Left colon (tissue), 2 donors: ENCODE measurements at places on chromosomes 16 and 17.
A peak's percentile ranks its signal among the peaks of the same experiment; 100 is the strongest.

- no peak for DNase-seq
Observed at GRCh38 chr17:63579633-63580032, 21.1 kb upstream of the TACO1 start.

GRCh38 chr17:55347341-55347740, 74.3 kb downstream of the MMD start:
- no peak for DNase-seq

DNA sequence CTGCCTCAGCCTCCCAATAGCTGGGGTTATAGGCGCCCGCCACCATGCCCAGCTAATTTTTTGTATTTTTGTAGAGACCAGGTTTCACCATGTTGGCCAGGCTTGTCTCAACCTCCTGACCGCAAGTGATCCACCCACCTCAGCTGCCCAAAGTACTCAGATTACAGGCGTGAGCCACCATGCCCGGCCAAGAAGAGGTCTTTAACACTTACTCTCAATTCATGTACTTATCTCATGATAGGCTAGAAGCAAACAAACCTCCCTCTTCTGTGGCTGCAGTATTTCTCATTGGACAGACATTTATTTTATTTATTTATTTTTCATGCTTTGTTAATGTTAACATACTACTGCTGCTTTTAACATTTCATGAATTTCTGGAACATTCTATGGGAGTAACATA, 7.0 kb upstream of the NT5C start:
- no peak for DNase-seq

GRCh38 chr16:84117494-84117843, 727 bp upstream of the MBTPS1 start:
- DNase-seq, result no peak

GRCh38 chr16:84609563-84610177, 8.2 kb downstream of the COTL1 start:
- no peak for DNase-seq

DNA sequence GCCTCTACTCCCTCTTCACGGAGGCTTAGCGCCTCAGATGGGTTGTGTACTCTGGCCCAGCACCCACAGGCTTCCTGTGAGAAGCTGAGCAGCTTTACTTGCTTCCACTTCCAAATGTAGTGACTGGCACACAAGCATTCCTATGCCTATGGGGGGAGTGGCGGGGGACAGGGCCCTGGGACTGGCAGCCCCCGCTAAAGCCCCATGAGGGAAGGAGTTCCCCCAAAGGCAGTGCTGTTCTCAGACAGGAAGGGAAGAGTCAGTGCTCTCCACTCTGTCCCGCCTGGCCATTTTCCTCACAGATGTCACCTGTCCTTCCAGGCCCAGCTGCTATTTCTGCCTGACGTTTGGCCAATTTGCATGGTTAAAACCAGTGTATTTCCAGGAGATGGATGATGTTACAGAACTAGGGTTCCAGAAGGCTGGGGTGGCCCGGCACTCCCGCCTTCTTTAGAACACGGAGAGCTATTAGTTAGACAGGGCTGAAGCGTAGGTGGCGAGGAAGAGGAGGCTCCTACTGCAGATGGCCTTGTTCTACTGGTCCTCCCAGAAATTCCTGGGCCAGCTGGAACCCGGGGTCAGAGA, 83.9 kb upstream of the FBXO47 start:
- no peak for DNase-seq

- DNase-seq, result no peak
Observed at GRCh38 chr16:85777583-85778310, 21.6 kb downstream of the EMC8 start.

GRCh38 chr17:33233811-33234177, 59.3 kb downstream of the ASIC2 start:
- DNase-seq, result peak; percentile 25

DNA sequence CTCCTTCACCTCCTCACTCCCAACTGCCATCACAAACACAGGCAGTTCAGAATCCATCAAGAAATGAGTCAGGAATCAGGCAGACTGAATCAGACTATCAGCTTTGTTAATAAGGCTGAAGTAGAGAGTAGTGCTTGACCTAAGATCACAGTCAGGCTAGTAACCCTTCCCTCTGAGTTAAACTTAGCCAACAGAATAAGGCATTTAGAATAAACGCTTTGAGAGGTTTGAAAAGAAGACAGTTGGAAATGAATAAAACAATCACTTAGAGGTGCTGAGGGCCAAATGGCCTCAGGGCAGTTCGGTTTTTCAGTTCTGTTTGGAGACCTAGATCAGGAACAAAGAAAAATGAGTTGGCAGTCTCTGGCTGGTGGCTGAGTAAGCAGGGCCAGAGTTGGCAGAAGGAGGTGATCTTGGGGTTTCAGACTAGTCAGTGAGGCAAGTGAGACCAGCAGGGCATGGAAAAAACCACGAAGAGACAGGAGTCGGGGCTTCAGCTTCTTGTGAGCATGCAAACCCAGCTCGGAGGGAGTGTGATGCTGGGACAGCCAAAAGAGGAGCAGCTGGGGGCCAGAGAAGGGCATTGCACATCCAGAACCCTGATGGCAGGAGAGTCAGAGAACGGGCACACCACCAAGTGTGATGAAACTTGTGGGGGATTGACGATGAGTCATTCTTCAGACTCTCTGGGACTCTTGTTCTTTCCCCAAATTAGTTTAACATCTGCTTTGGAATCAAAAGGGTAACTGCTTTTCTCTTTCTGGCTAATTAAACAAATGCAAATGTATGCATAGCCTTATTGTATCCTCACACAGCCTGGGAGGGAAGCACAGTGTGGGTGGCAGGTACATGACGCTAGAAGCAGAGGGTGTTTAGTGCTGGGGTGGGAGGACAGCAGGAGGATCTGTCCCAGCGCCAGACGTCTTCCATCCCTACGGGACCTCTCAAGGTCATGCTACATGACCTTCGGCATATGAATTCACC, 54.8 kb downstream of the SPECC1 start:
- DNase-seq, result peak; percentile 35

DNA sequence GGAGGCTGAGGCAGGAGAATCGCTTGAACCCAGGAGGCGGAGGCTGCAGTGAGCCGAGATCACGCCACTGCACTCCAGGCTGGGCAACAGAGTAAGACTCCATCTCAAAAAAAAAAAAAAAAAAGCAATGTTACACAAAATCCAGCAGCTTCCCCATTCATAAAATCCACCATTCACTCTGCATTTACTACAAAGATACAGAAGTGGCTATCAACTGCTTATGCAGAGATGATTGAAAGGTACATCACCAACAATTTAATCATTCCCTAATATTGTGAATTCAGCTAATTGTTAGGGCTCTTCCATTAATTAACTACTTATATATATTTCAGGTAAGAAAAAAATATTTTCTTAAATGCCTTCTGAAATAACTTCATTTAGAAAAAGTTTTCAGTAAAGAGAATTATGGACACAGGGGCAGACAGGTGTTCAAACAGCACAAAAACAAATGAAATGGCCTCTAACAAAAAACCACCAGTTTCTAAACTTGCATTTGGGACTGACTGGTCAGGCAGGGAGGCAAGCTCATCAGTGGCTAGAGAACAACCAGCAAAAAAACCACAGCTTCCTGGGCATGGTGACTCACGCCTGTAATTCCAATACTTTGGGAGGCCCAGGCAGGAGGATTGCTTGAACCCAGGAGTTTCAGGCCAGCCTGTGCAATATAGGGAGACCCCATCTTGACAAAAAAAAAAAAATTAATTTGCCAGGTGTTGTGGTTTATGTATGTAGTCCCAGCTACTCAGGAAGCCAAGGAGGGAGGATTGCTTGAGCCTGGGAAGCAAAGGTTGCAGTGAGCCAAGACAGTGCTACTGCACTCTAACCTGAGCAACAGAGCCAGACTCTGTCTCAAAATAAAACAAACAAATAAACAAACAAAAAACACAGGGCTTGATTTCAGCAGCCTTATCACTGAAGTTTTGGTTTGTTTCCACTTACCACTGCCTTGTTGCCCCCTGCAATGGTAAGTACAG, 26.3 kb downstream of the ERN1 start:
- DNase-seq, result no peak

- peak; percentile 47 for DNase-seq
Observed at GRCh38 chr17:41697122-41697962, 8.7 kb downstream of the EIF1 start.

GRCh38 chr17:57461082-57461481, 204.8 kb downstream of the MSI2 start:
- DNase-seq, result no peak

DNA sequence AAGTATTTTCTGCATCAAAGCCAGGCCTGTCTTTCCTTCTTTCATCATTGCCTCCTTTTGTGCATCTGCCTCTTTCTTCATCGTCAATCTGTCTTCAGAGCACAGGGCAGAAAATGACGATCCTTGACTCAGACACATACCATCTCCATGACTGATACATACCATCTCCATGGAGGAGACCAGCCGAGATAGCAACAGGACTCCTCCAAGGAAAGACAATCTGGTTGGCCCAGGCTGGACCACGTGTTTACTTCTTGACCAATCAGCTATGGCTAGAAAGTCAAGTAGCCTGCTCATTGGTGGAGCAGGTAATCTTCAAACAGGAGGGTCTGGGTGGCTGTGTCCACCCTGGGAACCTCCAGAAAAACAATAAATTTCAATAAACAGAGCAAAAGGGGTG, 164.6 kb downstream of the CPPED1 start:
- no peak for DNase-seq

DNA sequence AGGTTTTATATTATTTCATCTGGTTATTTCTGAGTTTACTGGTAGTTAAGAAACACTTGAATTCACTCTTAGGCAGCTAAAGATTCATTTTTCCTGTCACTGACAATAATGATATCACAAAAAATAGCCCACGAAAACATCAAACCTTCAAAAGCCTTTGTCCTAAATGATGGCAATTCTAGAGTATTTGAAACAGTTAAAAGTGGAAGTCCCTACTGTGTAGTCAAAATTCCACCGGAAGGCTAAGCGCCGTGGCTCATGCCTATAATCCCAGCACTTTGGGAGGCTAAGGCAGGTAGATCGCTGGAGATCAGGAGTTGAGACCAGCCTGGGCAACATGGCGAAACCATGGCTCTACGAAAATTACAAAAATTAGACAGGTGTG, 103.5 kb downstream of the HIC1 start:
- no peak for DNase-seq

- DNase-seq, result peak; percentile 68
Observed at GRCh38 chr16:84284154-84284722, 10.4 kb upstream of the WFDC1 start.
